ENCODE measurements at places on chromosomes 12 and 14.

GRCh38 chr14:69543341-69544115 is 31.1 kb downstream of the CCDC177 start:
- DNase-seq = peak; percentile 44

GRCh38 chr12:21690704-21691368 is 33.2 kb upstream of the LDHB start:
- no peak for DNase-seq

- DNase-seq = no peak
Observed at GRCh38 chr12:49283541-49284429, 11.2 kb upstream of the PRPH start.

- no peak for DNase-seq
Observed at GRCh38 chr14:21258889-21259787, 10.1 kb downstream of the HNRNPC start.

- no peak for DNase-seq
Observed at GRCh38 chr14:67538501-67538900, 5.4 kb downstream of the PLEKHH1 start.

DNA sequence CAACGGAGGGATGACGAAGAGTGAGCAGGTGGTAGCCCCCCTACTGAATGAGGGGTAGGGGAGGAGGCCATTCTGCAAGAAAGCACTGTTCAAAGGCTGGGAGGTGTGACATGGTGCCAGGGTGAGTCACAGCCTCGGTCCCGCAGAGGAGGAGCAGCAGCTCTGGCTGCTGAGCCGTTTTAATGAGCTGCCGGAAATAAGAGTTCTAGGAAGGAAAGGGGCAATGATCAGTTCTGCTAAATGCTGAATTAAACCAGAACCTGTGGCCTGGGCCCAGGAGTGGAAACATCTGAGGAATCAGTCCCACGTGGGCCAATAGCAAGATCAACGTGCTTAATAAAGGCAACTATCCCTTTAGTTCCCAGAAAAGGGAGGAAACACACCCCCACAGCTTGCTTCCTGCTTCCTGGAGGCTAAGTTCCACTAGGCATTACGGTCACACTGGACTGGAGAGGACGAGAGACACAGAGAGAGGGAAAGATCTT is 3.6 kb downstream of the ABCD4 start:
- DNase-seq = peak; percentile 16

DNA sequence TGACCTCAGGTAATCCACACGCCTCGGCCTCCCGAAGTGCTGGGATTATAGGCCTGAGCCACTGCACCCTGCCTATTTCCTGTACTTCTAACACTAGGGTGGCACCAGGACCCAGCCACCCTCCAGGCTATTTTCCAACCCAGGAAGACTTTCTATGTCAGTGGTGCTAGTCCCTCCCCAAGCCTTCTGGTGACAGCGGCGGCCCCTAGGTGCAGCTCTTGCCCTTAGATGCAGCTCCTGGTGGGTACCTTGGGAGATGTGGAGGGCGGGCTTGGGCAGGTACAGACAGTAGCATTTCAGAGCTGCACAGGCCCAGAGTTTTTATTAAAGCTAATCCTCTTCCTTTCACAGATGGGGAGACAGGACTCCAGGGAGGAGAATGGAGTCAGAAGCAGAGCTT is 62.8 kb downstream of the SRRM4 start:
- DNase-seq = no peak

GRCh38 chr14:57845316-57845715 is 20.6 kb downstream of the SLC35F4 start:
- no peak for DNase-seq

DNA sequence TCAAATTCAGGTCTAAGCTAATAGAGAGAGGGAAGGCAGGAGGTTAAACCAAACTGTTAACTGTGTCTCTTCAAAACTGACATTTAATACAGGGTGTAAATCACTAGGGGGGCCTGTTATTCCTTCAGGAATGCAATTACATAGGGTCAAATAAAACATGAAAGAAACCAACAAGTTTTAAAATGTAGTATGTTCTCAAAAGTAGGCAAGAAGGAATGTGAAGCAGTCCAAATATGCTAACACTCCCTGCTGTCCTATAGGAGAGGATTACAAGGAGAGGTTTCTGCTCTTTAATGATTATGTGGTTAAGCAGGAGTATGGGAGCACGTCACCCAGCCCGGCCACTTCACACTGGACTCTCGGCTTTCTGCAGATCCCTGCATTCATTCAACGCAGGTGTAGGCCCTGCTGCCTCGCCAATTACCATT is 42.5 kb upstream of the BMP4 start:
- DNase-seq = no peak

DNA sequence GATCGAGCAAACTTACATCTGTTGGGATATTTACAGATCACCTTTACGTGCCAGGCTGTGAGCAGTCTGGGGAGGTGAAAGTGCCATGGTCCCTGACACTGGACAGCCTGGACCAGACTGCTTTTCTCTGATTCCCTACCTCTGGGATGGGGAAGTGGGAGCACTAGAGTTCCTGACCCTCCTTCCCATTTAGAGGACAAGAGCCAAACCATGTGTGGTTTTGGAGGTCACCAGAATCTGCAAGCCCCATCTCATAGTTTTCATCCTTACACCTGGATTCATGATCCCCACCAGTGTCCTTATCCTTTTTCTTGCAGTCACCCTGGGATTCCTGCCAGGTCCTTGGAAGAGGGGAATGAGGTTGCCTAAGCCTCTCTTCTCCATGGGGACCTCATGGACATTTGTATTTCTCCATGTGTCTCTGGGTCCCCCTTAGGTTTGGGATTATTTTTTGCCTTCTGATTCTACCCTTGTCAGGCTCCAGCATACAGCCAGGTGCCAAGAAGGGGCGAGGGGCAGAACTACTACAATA is 1.5 kb upstream of the WNT10B start:
- no peak for DNase-seq

- DNase-seq = peak; percentile 17
Observed at GRCh38 chr12:14756334-14757143, 46.7 kb downstream of the WBP11 start.

DNA sequence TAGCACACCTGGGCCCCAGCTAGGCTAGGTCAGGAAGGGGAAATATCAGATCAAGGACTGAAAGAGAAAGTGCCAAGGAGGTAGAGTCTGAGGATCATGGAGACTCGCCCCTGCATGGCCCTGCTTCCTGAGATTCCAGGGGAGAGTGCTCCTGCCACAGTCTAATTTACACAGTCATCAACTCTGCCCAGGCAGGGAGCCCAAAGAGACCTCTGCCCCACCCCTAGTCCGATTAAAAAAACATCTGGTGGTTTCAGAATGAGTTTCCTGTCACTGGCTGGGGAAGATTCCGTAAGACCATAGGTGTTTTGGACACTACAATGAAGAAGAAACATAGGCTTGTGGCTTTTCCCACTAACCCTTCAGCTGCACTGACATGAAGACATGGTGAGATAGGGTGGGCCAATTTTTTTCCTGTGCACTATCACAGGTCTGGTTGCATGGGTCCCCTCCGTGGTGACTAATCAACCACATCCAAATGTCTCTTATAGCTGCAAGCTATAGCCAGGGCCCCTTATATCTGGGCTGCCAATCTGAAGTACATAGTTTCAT is 31.5 kb upstream of the GZMB start:
- DNase-seq = peak; percentile 68

GRCh38 chr14:20986811-20987210 is 3.0 kb upstream of the METTL17 start:
- no peak for DNase-seq

DNA sequence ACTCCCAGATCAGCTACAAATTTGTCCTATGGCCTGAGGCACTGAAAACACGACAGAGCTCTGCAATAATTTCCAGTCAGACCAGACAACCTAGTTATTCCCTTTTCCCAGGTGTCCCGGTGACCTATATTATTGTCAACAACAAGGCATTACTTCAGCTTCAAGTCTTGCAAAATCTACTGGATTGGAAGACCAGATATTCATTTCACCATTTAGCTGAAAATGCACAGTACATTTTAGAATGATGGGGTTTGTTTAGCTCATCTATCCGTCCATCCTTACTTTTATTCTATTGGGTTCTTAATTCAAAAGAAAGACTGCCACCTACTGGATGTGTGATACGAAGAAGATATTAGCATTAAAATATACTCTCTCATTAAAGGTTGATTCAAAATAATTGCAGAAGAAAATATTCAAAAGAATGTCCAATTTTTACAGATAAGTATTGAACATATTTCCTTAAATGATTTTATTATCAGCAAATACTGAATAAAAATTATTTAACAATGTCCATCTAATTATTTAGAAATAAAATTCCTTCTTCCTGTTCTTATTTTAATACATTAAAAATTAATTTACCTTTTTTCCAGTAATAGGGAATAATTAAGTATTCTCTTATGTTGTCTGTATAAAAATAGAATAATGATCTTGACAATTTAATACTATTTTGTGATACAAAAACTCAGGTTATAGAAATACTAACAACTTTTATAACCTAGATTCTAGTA is 244.9 kb upstream of the LRIG3 start:
- no peak for DNase-seq

DNA sequence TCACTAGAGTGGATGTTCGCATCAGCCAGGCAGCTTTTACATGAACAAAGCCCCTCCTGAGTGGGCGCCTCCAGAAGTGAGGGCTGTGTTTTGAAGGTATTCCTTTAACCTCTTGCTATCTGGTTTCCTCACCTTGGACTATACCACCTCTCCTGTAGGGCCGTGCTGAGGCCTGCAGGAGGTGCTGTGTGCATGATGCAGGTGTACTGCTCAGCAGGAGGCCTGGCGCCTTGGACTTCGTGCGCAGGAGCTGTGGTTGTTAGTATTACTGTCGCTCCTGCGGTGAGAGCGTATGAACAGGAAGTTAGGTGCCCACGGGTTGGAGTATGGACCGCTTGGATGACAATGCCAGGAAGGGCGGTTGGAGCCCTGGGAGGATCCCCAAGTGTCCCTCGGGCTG is 130.7 kb downstream of the TSPAN9 start:
- peak; percentile 33 for DNase-seq

- DNase-seq = no peak
Observed at GRCh38 chr12:51460519-51460918, 35.9 kb downstream of the SLC4A8 start.

DNA sequence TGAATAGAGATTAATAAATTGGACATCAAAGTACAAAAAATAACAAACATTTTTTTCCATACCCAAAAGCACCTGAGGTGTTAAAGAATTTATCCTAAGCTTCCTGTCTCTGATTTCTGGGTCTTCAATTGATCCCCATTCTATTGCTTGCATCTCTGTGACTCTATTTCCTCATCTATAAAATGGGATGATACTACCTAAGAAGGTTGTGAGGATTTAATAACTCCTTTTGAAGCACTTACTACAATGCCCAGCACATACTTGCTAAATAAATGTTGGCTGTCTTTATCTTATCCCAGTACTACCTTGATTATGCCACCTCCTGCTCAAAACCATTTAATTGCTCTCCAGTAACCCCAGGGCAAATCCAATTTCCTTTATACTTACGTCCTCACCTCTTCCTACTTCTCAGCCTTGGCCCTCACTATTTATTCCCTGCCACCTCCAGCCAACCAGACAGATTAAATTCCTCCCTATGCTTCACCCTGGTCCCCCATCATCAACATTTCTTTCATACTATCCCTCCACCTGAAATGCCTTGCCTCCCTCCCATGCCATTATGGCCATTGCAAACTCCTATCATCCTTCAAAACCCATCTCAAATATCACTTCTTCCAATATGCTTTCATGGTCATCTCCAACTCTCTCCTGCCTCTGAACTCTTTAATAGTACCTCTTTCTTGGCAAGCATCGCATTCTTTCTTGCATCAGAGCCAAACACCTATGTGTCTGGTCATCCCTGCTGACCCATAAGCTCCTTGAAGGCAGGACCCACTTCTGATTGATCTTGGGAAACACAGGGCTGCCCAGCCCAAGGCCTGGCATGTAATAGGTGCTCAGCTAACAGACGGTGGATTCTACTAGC is 7.9 kb upstream of the ASIC1 start:
- DNase-seq = no peak

- no peak for DNase-seq
Observed at GRCh38 chr12:1523558-1524050, 70.8 kb downstream of the FBXL14 start.

- DNase-seq = no peak
Observed at GRCh38 chr14:52220924-52221811, 46.3 kb upstream of the PTGDR start.

Data from activated CD4-positive, alpha-beta T cell treated with anti-CD3 and anti-CD28 coated beads for 48 hours (primary cell).